ENCODE measurements at places on chromosomes 2 and 18.

DNA sequence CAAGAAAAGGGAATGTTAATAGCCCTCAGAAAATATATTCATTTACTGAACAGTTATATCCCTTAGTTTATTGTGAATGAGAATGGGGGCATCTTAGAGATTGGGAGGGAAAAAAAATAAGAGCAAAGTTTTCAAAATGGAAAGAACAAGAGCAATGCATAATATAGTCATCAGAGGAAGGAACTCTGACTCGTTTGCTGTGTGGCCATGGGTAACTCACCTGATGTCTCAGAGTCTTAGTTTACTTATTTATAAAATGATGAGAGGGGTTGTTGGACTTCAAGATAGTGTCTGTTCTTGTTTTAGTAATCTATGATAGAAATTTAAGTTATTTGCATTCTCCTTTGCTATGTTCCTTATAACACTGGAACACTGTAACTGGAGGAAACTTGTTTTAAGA is 70.7 kb downstream of the EML4 start:
- no peak for DNase-seq

DNA sequence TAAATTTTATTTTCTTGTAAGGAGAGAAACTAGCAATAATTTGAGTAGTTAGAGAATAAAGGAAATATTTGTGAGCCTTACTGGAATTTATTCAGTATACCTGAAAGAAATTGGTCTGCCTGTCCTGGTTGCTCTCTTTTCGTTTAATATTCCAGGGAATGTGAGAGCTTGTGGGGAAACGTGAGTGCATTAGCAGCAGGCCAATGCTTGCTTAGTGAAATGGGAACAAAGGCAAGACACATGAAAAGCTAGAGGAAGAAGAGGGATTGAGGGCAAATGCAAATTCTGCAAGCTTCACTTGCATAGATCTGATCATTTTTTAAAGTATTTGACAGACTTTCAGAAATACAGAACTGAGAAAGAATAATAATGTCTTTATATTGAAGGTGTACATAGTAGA is 111.0 kb downstream of the ERBB4 start:
- DNase-seq = no peak

DNA sequence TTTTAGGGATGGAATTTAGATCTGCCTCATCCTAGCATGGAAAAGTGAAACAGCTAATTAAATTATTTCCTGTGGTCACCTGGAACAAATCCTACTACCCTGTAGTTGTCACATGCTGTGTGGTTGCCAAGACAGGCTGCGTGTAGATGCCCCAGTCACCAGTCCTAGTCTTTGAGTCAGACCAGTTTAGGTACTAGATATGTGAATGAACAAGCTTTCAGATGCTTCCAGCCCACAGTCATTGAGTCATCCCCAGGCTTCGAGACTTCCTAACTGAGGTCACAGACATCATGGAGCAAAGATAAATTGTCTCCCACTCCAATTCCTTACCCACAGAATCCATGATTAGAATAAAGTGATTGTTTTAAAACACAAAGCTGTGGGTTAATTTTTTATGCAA is 35.8 kb upstream of the GRB14 start:
- DNase-seq = no peak

DNA sequence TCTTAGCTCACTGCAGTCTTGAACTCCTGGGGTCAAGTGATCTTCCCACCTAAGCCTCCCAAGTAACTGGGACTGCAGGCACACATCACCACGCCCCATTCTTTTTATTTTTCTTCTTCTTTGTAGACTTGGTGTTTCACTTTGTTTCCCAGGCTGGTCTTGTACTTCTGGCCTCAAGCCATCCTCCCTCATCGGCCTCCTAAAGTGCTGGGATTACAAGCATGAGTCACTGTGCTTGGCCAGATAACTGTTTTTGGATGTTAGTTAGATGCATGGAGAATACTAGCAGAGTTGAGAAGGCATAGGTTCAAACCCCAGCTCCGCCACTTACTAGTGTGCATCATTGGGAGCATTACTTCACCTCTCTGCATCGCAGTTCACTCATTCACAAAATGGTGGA is 88.3 kb downstream of the TXNL1 start:
- DNase-seq = no peak

- no peak for DNase-seq
These were observed 652.2 kb downstream of the LRRTM4 start for GRCh38 chr2:76870011-76870410.

DNA sequence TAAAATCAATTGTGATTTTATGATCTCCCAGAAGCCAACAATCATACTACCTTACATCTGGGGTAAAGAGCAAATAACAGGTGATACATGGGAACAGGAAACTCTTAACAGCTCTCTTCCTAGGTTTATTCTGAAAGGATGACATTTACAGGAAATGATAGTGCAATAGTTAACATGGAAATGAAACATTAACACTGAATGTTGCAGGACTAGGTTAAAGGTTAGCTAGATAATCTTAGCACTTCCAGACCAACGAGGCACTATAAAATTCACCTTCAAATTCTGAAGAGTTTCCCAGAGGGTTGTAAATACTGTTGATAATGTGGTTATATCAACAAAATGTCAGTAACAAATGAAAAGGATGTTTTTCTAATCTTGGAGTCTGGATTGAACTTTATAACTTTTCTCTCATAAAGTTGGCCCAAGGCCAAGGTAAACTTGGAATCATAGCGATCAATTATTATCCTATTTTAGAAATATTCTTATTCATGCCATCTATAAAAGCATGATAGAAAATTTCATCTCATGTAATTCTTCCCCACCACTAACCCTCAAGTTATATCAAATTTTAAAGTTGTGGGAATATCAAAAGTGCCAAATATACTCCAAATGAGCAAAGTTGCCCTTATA is 32.9 kb upstream of the GCG start:
- DNase-seq = no peak

DNA sequence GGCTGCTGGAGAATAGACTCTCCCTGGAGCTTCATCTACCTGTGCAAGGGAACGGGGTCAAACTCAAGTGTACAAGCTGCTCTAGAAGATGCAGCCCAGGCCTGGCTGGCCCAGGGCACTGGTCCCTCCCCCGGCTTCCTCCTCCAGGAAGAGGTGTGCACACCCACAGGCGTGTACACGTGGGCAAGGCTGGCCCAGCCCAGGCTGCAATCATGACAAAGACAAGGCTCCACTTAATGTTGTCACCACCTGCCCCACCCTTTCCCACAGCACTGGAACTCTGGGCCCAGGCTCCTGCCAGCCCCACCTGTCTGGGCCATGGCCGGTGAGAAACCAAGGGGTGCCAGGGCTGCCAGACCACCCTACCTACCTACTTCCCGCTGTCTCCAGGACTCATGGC is 29.6 kb upstream of the ALPP start:
- peak; percentile 30 for DNase-seq

DNA sequence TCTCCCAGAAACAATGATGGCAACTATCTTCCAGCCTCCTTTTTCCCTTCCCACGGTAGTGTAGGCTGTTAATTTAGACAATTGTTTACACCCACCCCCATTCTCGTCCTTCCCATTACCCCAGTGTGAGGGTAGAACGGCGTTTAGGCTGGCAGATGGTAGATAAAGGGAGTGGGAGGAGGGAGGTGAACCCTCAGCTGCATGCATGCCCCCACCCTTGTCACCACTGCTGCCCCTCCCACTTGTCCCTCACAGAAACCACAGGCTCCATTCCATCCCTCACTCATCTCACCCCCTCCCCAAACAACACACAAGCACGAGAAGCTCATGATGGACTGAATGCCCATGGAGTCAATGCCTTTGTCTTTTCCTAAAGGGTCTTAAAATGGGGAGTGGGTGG is 107.9 kb upstream of the PARD3B start:
- DNase-seq = no peak

DNA sequence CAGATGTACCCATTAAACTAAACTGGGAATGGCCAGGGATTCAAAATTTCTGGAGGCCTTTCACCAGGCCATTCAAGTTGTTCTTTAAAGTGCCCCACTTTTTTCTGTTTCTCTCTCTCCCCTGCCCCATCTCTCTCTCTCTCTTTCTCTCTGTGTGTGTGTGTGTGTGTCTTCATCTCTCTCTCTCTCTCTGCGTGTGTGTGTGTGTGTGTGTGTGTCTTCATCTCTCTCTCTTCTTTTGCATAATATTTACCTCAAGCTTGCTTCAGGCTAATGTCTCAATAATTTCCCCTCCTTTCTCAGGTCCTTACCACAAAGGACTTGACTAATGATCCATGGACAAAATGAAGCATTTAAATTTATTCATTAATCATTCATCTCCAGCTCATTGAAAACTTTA is 164.2 kb upstream of the KLHL14 start:
- no peak for DNase-seq

DNA sequence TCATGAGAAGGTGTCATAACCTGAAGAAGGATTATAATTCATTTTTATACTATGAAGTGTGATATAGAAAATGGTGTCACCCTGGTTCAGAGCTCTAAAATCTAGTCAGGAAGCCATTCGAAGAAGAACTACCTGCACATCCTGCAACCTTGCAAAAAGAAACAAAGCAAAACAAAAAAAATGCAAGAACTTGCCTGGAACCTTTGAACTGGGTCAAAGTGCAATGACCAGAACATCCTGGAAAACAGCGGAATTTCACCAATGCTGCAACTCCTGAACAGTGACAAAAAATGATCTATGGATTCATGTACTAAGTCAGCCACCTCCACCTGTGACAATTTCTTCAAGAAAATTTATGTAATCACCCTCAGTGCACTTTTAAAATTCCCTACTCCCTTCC is 1083.3 kb upstream of the GYPC start:
- DNase-seq = no peak

GRCh38 chr18:79856119-79857007 is 58.6 kb downstream of the KCNG2 start:
- DNase-seq = peak; percentile 29

GRCh38 chr2:236089271-236090026 is 78.7 kb downstream of the GBX2 start:
- DNase-seq = no peak

GRCh38 chr2:129984426-129984825 is 5.0 kb downstream of the RAB6C start:
- DNase-seq = no peak

GRCh38 chr18:58601468-58602266 is 27.2 kb downstream of the ALPK2 start:
- DNase-seq = no peak

DNA sequence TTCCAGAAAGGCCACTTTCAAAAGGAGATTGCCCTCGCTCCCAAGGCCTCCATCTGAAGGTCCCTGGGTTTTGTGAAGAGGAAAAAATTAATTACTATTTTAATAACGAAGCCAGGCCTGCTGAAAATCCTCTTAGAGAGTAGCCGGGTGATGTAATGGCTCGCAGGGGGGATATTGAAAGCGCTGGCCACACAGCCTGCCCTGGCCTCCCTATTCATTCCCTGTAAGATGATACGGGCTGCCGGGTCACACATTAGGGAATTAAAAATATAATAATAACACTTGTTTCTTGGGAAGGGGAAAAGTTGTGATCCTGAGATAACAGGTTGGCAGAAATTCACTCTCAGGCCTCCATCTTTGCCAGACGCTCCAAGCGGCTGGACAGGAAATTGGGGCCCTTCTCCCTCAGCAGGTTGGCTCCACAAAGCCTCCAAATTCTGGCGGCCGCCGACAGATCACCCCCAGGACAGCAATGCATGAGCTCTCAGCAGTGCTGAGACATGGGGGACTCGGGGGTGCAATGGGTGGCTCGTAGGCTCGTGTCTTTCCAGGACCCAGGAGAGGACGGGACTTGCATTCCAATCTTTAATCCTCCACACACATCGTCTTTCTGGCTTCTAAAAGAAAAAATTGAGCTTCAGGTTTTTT is 299.9 kb upstream of the SALL3 start:
- no peak for DNase-seq

DNA sequence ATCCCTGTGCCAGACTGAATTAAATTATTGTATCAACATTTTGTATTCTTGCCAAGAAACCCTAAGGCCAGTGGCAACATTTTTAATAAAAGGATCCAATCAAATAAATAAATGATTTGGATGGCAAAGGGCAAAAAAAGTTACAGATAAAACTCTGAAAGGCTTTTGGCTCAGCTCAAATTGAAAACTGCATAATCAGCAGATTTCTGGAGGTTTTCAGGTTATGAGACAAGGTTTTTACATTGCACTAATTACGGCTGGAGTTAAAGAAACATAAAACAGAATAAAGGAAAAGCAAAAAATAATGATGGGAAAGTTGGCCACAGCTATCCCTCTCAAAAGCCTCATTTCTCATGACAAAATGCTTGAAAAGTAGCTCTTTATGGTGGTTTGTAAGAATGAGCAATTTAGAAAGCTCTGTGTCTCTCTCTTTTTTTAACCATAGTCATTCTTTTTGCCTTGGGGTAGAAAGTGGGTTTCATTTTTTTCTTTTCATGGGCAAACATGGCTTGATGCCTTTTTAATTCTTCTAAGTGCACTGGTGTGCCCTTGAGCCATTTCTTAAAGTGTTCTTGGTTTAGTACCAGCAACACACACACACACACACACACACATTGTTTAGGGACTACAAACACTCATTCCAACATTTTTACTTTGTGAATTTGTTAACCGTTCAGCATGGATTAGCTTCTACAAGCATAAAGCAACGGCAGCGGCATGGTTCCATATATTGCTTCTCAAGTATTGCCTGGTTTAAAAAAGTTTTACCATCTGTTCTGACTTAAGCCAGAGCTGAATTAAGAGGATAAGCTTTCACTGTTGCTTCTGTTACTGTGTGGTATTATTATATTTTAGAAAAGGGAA is 747.1 kb upstream of the FSHR start:
- DNase-seq = no peak

DNA sequence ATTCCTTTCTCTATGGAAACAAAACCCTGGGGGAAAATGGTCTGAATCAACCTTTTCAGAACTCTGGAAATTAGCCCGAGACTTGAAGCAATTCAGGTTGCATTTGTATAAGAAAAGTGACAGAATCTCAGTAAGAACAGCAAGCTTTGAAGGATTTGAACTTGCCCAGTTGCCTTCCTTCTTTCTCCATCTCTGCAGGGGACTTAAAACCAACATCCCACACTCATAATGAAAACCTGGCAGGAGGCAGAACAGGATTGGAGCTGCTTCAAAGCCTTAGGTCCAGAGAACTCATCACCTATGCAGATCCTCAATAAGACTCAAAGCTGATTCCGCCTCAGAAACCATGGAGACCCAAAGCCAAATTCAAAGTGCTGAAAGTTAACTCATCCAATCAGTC is 790.5 kb upstream of the ID2 start:
- DNase-seq = no peak

- no peak for DNase-seq
These were observed 576 bp downstream of the NYAP2 start for GRCh38 chr2:225400060-225400511.

DNA sequence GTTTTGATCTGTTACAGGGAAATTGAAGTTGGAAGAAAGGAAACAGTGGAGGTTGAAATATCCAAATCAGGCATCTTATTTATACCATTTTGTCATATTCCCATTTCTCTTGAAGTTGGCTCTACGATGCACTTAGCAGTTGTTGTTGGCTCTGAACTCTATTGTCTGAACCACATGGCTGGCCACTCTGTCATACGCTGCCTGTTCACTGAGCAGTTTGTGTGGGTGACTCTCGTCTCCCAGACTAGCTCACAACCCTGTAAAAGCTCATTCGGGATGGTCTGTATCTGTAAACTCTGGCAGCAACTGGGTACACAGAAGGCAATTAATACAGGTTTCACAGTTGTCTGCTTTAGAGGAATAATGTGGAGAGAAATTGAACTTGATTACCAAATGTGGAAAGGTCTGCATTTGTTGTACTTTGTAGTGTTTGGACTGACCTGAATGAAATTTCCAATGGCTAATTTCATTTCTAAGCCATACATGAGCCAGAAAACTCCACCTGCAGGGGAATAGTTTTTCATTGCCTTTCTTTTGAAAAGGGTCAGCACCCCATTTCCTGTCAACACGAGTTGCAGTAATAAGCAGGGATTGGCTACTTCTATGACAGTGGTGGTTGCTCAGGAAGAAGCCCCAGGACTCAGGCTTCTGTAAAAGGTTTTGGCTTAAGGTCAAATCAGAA is 378.2 kb downstream of the OSR1 start:
- no peak for DNase-seq

All from activated T-cell treated with anti-CD3 and anti-CD28 coated beads, Interleukin-2, amount 50 U/mL, for 24 hours (primary cell).